ENCODE measurements at places on chromosomes 6 and 20.

GRCh38 chr6:136365776-136366354, 76.2 kb upstream of the BCLAF1 start:
- no peak for DNase-seq

- no peak for DNase-seq
These were observed 77.9 kb downstream of the MRPL14 start for GRCh38 chr6:44049163-44049988.

DNA sequence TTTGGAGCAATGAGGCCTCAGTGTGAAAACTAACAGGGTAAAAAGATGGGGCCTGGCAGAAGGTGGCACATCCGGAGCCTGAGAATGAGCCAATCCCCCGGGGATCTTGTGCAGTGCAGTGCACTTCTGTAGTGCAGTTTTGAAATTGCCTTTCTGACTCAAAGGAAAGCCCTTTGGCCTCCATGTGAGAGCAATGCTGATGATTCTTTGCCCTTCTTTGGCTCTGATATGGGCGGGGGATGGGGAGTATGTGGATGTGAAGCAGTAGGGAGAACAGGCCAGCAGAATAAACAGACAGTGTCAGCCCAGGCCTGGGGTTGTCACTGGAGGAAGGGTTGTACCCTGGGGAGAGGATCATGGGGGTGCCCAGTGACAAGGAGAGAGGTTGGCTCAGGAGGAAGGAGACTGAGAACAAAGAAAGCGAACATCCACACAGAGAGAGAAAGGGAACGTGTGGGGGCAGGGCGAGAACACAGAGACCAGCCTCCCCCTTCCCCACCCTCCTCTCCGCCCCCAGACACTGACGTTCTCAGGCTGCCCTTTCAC, 351.2 kb downstream of the CDC5L start:
- no peak for DNase-seq

DNA sequence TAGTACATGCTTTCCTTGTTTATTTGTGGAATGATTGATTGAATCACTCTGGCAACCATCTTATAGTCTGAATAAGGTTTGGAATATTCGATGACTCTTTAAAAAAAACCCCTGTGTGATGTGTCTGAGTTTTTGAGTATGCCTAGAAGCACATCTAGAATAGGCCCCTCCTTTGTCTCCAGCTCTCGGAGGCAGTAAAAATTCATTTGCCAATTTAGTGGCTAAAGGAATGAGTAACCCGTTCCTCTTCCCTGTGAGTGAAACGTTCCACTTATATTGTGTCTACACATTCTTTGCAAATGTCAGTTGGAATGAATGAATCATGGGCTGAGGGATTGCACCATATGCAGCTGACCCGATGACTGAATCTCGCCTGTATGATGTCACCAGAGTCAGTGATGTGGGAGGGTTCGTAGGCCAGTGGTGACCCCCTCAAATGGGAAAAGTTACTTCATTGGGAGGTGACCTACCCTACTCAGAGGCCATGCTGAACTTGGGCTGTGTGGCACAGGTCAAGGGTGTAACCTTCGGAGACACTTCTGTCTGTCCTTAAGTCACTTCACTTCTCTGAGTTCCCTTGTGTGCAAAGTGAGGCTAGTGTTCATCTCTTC, 21.6 kb downstream of the MOCS3 start:
- peak; percentile 99 for DNase-seq

- DNase-seq: no peak
These were observed 12.4 kb upstream of the TFAP2C start for GRCh38 chr20:56616716-56617115.

- DNase-seq: peak; percentile 52
These were observed 56.8 kb downstream of the PREP start for GRCh38 chr6:105346052-105346451.

DNA sequence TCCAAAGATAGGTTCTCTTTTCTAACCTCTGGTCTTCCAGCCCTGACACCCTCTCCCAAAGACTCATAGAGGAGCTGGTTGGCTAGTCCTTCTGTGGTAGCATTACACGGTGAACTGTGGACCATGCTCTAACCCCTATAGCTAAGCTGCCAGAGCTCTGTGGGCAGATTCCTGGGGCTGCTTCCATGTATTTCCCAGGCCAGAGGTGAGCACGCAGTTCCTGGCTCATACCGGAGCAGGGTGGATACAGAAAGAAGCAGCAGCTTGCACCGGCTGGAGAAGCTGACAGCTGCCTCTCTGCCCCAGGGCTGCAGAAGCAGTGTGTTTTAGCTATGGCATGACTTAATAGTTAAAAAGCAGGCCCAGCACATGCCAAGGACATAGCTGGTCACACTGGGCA, 84.1 kb upstream of the FOXP4 start:
- DNase-seq: no peak

All from kidney epithelial cell (primary cell).